ENCODE measurements at places on chromosomes 5 and 9. TPM values are rescaled to one million over a fixed set of nuclear protein-coding genes. Genes with fewer than 3 reads are reported as not detected.

The GADD45G gene
- 6.2 TPM for total RNA-seq

The NFIL3 gene
- 33.6 TPM for total RNA-seq

The CCDC183 gene
- total RNA-seq: 1.1 TPM

The EQTN gene
- not detected for total RNA-seq

The ACTBL2 gene
- not detected for total RNA-seq

The GRM6 gene
- not detected for total RNA-seq

The ZNF658 gene
- total RNA-seq: 4.6 TPM

The PDLIM7 gene
- 31.6 TPM for total RNA-seq

The GNA14 gene
- not detected for total RNA-seq

Data from activated CD4-positive, alpha-beta T cell treated with anti-CD3 and anti-CD28 coated beads, Interleukin-2, amount 10 ng/mL, durations not matched to agents 7 days and 5 days (primary cell).